ENCODE measurements at places on chromosomes 3 and 15.

DNA sequence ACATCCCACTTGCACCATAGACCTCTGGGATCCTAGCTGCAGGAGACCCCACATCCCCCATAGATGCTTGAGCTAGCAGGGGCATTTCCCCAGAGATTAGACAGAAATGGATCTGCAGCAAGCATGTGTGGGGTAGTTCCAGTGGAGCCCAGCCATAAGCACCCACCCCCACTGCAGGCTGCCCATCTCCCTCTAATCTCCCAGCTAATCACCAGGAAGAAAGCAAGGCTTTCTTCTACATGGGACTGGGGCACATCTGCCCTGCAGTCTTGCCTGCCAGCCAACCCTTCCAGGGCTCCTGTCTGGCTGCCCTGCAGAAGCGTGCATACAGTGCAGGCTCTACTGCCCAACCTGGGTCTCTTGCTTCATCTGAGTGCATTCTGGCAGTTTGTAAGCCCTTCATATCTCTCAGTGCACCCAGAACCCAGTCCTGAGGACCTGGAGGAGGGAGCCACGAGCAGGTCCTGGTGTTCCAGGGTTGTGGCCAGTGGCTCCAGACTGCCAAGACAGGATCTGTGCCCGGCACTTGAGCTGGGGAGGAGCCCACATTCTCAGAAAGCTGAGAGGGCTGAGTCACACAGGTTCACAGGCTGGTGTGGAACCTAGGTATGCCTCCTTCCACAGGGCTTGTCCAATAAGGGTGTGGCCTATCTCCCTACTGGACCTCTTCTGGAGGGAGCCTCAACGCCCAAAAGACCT is 49.9 kb upstream of the IGSF11 start:
- DNase-seq: no peak

DNA sequence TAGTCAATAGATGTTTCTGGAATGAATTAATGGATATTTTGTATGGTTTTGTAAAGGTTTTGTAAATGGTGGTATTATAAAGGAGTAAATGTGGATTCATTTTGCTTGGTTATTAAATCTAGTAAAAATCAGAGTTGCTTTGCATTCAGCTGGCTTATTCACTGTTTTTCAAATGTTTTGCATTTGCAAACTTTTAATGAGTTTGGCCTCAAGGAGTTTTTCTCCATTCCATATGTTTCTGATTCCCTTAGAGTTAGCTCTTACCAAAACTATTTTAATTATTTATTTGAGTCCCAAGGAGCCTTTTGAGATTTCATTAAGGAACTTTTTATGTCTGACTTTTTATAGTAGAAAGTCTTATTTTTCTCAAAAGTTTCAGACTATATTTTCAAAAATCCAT is 992.2 kb downstream of the DIPK2A start:
- no peak for DNase-seq

GRCh38 chr3:38782148-38782547 is 33.9 kb downstream of the SCN10A start:
- DNase-seq: no peak

DNA sequence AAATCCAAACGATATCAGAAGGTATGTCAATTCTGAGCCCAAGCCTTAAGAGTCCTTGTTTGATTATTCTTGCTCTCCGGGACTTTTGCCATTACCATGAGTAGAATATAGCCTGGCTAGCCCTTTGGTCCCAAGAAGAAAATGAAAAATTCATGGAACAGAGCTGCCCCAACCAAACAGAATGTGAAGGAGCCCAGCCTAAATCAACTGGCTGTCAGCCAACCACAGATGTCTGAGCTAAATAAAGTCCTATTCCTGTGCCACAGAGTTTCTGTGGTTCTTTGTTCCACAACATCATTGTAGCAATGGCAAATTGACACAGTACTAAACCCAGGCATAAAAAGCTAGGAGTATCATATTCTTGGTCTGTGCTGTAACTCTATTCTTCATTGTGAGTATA is 185.2 kb downstream of the CPNE4 start:
- DNase-seq: no peak

DNA sequence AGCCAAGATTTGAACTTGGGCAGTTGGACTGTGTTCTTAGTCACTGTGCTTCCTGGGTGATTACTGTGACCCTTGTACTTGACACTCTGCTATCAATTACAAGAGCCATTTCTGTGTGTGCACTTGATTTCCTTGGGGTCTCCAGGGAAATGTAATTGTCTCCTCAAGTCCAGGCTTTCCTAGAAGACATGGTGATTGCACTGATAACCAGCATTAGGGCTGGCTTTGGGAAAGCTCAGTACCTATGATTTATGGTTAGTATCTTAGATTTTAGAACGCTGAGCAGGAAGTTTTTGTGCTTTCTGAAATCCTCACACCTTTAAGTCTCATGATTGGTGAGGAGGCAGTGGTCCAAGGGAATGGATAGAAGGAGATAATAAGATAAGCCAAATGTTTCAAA is 1.6 kb upstream of the CLDN11 start:
- no peak for DNase-seq

DNA sequence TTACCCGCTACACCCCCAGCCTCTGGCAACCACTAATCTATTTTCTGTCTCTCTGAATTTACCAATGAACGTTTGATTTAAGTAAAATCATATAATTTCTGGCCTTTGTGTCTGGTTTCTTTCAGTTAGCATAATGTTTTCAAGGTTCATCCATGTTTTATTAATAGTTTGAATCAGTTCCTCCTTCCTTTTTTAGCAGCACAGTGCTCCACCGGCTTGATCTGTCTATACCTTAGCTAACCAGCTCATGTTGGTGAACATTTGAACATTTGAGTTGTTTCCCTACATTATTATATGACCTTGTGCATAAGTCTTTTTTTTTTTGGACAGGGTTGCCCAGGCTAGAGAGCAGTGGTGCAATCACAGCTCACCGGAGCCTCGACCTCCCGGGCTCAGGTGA is 33.3 kb downstream of the PDE8A start:
- no peak for DNase-seq

- DNase-seq: no peak
These were observed 95.9 kb downstream of the MEIS2 start for GRCh38 chr15:37004373-37004869.

DNA sequence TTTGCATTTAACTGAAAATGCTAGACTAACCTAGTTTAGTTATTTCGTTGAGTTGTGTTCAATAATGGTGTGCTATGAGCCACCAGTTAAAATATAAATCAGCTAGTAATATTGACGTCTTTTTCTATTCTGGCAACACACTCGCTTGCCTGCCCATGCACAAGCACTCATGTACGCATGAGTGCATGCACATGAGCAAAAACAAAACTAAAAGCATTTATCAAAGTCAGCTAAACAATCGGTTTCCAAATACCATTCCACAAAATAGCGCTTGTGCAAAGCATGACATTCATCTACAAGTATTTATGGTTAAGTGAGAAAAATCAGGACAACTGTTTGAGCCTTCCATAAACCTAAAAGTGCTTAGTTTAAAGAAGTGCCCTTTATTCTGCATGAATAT is 13.1 kb upstream of the SAMMSON start:
- no peak for DNase-seq

- peak; percentile 32 for DNase-seq
These were observed 768.5 kb upstream of the CFAP20DC start for GRCh38 chr3:59818033-59818918.

DNA sequence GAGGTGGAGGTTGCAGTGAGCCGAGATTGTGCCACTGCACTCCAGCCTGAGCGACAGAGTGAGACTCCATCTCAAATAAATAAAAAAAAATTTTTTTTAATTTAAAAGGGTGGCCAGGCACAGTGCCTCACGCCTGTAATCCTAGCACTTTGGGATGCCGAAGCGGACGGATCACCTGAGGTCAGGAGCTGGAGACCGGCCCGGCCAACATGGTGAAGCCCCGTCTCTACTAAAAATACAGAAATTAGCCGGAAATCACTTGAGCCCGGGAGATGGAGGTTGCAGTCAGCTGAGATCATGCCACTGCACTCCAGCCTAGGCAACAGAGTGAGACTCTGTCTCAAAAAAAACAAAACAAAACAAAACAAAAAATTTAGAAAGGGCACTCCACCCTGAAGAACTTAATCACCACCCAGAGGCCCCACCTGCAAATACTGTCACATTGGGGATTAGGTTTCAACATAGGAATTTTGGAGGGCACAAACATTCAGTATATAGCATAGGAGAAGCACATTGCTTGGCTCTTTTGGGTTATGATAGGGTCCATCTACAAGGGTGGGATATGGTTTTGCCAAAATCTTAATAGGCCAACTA is 7.1 kb upstream of the YEATS2 start:
- no peak for DNase-seq

GRCh38 chr3:32448686-32449474 is 53.8 kb downstream of the CMTM6 start:
- no peak for DNase-seq

DNA sequence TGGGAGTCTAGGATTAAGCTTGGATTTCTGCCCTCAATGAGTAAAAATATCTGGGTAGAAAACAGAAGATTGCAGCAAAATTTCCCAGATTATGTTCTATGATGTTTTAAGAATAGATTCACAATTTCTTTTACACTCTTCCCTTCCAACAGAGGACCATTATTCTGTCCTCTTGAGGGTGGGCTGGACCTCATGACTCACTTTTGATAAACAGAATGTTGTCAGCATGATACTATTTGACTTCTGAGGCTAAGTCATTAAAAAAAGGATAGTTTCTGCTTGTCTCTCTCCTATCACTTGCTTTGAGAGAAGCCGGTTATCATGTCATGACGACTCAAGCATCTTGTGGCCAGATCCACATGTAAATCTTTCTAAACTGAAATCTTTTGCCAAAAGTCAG is 396.2 kb upstream of the CDIN1 start:
- no peak for DNase-seq

DNA sequence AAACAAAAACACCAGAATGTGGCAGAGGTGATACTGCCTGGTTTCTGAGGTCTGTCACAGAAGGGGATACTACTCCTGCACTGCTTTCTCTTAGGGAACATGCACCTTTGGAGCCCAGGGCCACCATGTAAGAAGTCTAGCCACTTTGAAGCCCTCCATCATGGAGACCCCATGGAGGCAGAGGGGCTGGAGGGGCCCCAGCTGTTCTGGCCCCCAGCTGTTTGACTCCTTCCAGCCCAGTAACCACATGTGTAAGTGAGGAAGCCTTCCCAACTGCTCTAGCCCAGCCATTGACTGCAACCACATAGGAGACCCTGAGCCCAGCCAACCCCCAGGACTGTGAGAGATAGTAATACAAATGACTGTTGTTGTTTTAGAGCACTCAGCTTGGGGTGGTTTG is 9.0 kb upstream of the IGDCC4 start:
- DNase-seq: no peak

DNA sequence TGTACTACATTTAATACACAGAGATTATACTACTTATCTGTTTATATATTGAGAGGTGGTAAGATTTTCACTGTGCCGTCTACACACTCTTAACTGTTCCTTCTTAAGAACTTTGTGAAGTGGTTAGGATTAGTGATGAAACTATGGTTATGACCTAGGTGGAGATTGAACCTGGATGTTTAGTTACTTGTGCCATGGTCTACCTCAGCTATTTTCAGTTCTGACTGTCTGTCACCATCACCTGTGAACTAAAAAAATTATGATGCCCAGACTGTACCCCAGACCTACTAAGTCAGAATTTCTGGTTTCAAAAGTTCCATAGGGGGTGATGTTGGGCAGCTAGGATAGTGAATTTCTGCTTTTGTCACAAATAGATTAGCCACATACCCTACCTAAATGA is 6.4 kb downstream of the RASA2 start:
- no peak for DNase-seq

GRCh38 chr15:40852529-40852928 is 8.7 kb downstream of the SPINT1 start:
- DNase-seq: no peak

- no peak for DNase-seq
These were observed at the start of gene CACNA2D3 for GRCh38 chr3:54122324-54123002. Gene CACNA2D3 (plus strand): TSS chr3:54122552.

DNA sequence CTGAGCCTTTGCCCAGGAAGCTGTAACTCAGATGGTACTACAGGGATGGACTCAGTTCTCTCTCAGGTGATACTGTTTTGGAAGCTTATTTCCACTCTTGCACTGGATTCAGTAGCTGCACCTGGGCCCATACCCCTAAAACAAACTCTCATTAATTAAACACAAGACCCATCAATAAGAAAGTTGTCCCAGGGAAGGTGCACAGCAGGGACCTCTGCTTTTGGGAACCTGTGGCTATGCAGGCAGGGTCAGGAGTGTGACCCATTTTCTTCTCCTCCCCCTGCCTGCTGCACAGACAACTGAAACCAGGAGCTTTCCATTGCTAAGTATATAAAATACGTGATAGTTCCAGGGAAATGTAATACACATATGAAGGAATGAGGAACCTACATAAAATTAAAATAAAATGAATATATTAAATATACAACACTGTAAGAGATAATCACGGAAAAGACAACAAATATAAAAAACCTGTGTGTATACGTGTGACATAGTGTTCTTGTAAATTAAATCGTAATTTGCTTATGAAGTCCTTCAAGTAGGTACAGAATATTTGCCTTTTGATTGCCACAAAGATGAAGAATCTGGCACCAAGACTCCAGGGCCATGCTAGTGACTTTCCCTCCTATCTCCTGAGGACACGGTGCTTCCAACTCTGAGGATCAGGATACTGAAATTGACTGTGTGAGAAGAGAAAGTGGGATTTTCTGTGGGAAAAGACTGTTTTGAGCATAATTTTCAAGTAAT is 101.6 kb upstream of the GOLGA6L6 start:
- no peak for DNase-seq

DNA sequence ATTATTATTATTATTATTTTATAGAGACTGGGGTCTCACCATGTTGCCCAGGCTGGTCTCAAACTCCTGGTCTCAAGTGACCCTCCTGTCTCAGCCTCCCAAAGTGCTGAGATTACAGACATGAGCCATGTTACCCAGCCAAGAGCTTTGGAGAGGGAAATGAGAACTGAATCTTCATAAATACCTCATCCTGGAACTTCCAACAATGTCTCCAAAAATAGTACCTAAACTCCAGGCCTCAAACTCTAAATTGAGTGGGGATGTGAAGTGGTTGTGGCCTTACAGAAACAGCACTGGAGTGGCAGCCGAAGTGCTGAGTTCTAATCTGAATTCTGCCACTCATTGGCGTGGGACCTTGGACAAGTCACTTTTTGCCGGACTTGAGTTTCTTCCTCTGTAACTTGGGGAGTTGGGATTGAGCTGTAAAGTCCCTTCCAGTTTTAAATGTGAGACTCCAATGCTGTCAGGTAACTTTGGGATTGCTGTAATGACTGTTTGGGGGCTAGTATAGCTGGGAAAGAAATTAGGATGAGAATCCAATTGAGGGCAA is 10.0 kb upstream of the SRP14 start:
- no peak for DNase-seq

DNA sequence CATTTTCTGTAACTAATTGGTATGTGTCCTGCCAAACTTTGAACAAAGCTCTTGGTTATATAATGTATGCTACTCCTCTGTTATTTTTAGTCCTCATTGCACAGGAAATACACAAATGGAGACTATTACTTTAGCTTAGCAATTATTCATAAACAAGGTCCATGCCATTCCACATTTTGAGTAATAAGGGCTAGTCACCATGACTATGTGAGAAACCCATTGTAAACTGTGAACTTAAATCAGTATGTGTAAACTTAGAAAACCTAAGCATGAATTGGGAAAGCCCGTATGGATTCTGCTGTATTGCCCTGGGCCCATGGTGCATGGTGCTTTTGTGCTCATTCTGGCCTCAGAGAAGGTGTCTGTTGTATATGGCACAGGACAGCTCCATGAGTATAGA is 100.3 kb downstream of the HCN4 start:
- DNase-seq: no peak

- no peak for DNase-seq
These were observed 138.6 kb downstream of the FBLN2 start for GRCh38 chr3:13687517-13687943.
